ENCODE measurements at places on chromosomes 7 and 10.

GRCh38 chr10:129079705-129080104 lies 387.3 kb upstream of the MGMT start:
- DNase-seq = no peak

- no peak for DNase-seq
These were observed 19.4 kb upstream of the ADGRA1 start for GRCh38 chr10:133068111-133069032.

- DNase-seq = no peak
These were observed 55.4 kb downstream of the SLC37A3 start for GRCh38 chr7:140342727-140343514.

DNA sequence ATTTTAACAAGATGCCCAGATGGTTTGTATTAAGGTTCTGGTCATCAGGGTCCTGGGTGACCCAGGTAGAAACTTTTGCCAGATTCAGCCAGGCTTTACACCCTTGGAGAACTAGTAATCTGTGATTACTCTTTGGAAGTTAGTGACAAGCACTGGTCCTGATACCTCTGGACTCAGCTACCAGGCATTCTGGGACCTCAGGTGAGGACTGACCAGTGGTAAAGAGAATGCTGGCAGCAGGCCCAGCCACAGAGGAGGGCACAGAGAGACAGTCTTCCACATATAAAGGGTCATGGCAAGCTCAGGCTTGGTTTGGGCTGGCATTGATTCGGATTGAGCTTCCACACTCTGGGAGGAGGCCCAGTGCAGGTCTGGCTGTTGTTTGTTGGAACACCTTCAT lies 112.0 kb upstream of the CHST15 start:
- no peak for DNase-seq

GRCh38 chr7:47683485-47683898 lies 101.6 kb upstream of the TNS3 start:
- no peak for DNase-seq

GRCh38 chr7:129824291-129825208 lies 128.2 kb downstream of the UBE2H start:
- no peak for DNase-seq

- no peak for DNase-seq
These were observed 34.1 kb downstream of the SH2B2 start for GRCh38 chr7:102320601-102321350.

DNA sequence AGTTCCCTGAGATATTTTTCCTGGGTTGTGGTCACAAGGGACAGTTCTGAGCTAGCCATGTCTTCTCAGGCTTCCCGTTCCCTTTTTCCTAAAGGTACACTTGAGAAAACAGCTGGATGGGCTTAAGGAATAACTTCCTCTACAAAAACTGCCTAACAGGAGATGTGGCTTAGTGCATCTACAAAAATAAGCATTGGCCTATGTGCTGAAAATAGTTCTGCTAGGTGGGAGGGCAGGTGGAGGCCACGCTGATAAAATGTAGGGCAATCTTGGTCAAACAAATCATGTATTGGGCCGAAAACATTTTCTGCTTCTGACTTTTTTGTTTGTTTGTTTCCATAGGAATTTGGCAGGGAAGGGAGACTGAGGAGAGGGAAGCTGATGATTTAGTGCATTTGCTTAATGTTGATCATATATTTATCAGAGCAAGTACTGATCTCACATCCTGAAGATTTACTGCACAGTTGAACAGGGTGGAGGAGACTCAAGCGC lies 409.4 kb upstream of the FZD8 start:
- DNase-seq = no peak

- no peak for DNase-seq
These were observed 456.7 kb downstream of the NRG3 start for GRCh38 chr10:82331716-82332115.

DNA sequence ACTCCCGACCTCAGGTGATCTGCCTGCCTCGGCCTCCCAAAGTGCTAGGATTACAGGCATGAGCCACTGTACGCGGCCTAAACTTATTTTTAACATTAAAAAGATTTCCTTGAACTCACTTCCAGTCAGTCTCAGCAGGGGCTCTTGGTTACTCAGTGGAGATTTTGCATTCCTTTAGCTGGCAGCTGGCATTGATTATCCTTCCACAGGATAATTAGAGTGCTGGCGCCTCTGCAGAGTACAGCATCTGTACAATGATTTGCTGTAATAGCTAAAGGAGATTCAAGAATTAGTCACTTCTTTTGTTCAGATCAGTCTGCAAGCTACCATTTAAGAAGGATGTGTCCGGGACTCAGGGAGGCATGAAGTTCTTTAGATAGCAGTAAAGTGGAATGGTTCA lies 125.0 kb upstream of the NPY start:
- no peak for DNase-seq

- DNase-seq = no peak
These were observed 55.6 kb downstream of the STEAP1B start for GRCh38 chr7:22444181-22444971.

- DNase-seq = no peak
These were observed 238.7 kb downstream of the SEC23IP start for GRCh38 chr10:120131183-120131582.

GRCh38 chr7:139695588-139695987 lies 82.2 kb downstream of the HIPK2 start:
- no peak for DNase-seq

DNA sequence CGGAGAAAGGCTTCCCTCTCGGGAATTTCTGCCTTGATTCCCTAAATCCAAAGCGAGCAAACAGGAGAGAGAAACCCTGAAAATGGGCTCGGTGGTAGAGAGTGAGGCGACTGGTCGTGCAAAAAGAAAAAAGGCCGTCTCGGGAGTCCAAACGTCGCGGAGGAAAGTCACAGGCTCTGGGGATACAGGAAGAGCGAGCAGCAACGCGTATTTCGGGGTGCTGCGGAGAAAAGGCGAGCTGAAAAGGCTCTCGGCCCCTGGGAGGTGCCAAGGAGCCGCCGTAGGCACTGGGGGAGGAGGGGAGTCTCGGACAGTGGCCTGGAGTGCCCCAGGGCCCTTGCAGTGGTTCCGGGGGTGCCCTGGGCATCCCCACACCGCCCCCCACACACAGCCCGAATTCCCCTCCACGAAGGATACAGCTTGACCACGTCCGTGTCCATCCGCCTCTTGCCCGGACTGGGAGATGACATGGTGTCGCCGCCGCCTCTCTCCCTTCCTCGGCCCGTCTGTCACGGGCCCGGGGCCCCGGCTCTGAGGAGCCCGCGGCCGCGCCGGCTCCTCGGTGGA lies 591 bp downstream of the UBE2H start:
- peak; percentile 18 for DNase-seq

DNA sequence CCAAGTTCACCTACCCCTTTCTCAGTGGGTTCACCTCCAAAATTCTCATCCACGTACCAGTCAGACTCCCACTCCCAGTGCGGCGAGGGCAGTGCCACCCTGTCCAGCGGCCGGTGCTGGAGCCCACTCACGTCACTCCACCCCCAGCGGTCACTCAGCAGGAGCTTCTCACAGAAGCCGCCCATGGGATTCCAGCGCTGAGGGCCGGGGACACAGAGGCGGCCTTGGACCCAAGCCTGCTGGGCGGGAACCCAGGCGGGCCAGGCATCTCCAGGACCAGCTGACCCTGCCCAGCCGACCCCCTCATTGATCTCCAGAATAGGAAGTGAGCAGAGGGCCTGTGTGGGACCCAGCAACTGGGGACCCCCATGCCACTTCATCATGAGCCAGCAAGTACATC lies 7.2 kb downstream of the TECPR1 start:
- no peak for DNase-seq

DNA sequence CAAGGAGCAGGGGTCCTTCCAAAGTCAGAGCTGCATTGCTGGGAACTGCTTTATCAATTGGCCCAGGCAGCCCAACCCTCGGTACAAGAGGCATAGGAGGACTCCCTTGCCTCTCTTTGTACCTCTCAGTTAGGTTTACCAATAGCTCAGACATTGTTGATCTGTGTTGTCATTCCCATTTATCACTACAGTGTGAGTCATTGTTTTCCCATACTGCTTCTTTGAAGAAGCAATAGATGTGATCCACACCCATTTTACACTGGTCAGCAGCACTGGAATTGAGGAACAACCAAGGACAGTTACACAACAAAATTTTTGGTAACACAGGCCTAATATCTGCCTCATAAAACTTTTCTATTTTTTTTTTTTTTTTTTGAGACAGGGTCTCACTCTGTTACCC lies 307.2 kb downstream of the SNX13 start:
- DNase-seq = no peak

- no peak for DNase-seq
These were observed 102.7 kb downstream of the FAM53B start for GRCh38 chr10:124641282-124642087.

- DNase-seq = no peak
These were observed 48.2 kb downstream of the GOT1 start for GRCh38 chr10:99382176-99382575.

- no peak for DNase-seq
These were observed 4.1 kb downstream of the MRPL43 start for GRCh38 chr10:100982916-100983830.

- DNase-seq = no peak
These were observed 198.1 kb downstream of the AUTS2 start for GRCh38 chr7:69796416-69796815.

DNA sequence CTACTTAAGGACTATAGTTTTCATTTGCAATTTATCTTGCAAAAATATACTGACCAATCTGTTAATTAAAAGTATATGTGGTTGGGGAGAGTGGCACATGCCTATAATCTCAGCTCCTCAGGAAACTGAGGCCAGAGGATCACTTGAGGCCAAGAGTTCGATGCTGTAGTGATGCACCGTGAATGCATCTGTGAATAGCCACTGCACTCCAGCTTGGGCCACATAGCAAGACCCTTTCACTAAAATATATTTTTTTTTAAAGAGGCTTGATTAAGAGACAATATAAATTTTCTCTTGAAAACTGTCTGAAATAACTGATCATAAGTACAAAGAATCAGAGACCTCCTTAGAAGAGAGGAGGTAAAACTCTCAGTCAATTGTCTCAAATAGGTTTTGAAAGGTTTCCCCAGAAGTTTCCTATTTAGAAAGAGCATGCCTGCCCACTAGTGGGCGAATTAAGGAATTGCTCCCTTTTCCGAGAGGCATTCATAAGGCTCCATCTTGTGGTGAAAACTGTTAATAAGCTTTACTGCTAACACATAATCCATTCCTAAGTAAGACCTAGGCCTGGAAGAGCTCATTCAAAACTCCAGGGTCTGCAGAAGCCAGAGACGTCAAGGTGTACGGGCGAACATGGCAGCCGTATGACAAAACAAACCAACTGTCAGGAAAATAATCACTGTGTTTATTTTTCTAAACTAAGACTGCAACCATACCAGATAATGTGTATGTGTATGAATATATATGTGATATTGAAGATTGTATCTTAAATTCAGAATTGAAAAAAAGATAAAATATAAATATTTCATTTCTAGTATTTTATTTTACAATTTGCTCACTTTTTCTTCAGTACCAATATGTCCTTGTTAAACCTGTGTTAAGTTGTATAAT lies 6.8 kb upstream of the TAS2R40 start:
- no peak for DNase-seq

DNA sequence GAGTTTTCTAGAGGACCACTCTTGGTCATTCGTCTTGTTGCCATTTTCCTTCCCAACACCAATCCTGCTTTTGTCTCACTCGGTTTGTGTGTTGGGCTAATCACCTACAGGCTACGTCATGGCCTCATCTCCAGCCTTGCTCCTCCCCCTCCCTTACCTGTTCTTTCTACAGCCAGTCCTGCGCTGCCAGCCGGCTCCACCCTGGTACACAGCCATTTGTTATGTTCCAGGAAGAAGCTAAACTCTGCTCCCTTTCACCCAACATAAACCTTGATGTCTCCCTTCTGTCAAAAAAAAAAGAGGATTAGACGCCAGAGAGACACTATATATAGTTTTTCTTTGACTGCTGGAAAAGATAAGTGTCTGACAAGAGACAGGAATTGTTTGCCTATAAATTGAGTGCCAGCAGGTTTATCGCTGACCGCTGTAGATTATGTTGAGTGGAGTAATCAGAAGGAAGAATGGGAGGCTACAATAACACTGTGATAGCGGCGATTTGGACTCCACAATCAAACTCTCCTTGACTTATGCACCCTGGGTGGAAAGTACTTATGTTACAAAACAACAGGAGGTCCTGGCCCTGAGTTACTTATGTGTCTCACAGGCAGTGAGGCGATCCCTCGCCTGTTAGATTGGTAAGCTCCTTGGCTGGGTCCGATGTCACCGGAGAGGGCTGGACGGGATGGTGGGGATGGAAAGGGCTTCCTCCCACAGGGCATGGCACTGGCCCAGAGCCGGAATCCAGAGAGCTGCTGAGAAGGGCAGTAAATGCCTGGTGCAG lies 171.3 kb upstream of the BMPER start:
- no peak for DNase-seq

DNA sequence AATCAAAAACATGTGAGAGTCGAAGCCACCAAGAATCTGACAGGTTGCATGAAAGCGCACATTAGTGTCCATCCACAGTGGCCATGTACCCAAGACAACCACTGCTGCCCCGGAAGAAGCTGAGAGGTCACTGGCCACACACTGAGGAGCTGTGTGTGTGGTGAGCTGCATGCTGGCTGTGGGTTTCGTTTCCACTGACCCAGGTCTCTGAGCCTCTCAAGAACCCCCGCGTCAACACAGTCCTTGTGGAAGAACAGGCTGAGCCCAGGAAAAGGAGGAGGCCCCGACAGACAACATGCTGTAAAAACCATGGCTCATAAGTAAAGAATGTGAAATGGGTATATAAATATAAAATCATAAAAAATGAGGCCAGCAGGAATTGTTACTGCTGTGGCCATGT lies 8.2 kb downstream of the VIPR2 start:
- no peak for DNase-seq

DNA sequence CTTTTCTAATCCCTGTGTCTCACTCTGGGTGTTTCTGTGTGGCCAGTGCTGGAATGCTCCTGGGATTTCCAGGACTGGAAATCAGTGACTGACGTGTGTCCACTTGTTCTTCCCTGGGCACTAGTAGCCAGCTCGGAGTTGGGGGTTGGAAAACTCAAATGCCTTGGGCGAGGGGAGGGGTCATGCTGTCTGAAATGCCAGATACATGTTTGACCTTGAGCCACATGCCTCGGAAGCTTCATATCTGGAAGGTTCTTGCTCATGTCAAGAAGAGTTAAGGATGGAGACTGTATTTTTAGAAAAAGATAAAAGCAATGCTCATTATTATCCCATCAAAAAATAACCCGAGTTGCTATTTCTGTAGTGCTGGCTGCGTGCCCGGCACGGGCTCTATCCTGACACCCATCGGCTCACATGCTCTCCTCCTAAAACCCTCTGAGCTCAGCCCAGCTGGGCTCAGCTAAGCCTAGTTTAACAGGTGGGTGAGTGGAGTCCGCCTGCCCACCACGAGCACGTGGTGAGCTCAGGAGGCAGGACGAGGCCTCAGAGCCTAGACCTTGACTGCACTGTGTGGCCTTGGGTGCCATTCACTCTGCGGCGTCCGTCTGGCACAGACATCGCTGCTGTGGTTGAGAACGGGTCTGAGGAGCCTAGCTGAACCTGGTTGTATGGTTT lies 6.4 kb downstream of the DPYSL4 start:
- no peak for DNase-seq

DNA sequence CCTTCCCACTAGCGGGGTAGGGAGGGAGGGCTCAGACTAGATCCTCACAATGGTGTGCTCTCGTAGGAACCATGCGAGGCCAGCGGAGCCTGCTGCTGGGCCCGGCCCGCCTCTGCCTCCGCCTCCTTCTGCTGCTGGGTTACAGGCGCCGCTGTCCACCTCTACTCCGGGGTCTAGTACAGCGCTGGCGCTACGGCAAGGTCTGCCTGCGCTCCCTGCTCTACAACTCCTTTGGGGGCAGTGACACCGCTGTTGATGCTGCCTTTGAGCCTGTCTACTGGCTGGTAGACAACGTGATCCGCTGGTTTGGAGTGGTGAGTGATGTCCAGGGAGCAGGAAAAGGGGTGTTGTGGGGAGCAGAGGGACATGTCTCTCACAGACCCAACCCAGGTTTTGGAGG lies 5.6 kb downstream of the ZDHHC16 start:
- no peak for DNase-seq
